Activated CD8-positive, alpha-beta memory T cell treated with anti-CD3 and anti-CD28 coated beads, Interleukin-2, amount 50 U/mL, for 4 hours (primary cell): ENCODE measurements at places on chromosomes 7 and 10.

DNA sequence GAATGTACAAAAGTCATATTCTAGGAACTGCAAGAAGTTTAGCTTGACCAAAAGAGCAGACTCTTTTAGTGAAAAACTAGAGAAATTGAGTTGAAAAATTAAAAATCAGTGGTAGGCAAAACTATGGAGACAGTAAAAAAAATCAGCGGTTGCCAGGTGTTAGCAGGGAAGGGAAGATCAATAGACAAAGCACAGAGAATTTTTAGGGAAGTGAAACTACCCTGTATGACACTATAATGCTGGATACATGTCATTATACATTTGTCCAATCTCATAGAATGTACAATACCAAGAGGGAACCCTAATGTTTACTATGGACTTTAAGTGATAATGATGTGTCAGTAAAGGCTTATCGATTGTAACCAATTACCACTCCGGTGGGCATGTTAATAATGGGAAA lies 761.9 kb downstream of the MAGI2 start:
- DNase-seq, result no peak

DNA sequence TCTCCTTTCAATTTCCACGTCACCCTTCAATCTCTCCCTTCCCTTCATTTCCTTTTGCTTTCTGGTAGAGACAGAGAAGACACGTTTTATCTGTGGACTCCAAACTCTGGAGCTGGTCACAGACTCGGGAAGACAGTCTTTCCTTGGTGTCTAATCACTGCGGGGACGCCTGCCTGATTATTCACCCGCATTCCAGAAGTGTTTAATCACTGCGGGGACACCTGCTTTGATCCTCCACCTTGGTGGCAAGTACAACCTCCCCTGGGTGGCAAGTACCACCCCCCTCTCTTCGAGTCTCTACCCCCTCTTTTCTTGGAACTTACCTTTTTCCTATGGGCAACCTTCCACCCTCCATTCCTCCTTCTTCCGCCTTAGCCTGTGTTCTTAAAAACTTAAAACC lies 15.3 kb upstream of the LRRC61 start:
- DNase-seq, result no peak

GRCh38 chr10:127836966-127837365 lies 55.8 kb downstream of the CLRN3 start:
- no peak for DNase-seq

GRCh38 chr10:48652344-48652743 lies 32.3 kb upstream of the WDFY4 start:
- no peak for DNase-seq

DNA sequence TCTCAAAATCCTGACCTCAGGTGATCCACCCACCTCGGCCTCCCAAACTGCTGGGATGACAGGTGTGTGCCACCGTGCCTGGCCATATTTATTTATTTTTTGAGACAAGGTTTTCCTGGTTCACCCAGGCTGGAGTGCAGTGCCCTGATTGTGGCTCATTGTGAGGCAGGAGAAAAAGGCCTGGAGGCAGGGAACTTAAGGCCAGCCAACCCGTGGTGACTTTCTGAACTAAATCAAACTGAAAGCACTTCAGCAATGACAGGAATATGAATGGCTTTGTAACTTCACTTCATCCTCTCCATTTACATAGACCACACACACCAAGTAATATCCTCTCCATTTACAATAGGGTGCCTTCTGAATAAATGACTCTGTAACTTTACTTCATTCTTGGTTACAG lies 124.4 kb downstream of the CCDC3 start:
- DNase-seq, result no peak

GRCh38 chr10:25895856-25896255 lies 38.2 kb upstream of the MYO3A start:
- DNase-seq, result no peak

DNA sequence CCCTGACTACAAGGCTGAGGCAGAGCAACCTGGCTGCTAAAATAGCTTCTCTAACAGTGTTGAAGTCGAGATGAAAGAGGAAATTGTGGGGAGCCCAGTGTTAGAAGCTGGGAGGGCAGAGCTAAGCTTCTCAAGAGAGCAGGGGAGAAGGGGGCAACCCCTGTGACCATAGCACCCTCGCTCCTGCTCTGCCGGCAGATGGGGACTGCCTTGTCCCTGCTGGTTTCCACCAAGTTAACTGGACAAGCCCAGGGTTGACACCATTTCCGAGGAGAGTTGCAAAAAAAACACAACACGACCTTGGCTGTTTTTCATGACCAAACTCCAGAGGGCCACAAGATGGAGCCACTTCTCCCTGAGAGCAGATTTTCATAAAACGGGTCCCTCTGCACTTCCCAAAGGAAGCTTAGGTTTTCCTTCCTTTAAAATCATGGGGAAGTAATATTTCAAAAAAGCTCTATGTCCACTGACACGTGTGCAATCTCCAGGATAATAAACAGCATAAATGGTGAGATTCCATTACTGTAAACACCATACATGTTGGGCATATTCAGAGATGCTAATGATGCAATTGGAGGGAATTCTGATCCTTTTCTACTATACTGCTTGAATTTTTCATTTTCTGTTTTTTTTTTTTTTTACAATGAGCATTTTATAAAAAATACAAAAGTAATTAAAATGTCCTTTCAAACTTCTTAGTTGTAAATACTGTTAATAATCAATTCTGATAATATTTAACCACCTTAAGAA lies 140.4 kb downstream of the PIP4K2A start:
- peak; percentile 24 for DNase-seq

- no peak for DNase-seq
These were observed 58.6 kb downstream of the PLXDC2 start for GRCh38 chr10:19874791-19875190.

DNA sequence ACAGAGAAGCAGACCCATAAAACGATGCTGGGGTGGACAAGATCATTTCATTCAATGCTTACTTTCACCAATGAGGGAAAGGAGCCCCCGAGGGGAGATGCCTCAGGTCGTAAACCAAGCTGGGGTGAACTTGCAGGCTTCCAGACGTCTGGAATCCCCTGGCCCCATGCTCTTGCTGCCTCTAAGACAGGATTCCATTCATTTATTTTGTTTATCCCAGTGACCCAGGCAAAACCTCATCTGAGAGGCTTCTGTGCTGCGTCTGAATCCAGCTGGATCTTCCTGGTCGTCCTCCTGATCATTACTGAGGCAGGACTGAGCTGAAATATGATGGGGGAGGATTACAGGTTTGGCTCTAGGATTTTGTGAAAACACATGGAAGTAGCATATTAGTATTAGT lies 182.9 kb downstream of the MYOF start:
- DNase-seq, result no peak

DNA sequence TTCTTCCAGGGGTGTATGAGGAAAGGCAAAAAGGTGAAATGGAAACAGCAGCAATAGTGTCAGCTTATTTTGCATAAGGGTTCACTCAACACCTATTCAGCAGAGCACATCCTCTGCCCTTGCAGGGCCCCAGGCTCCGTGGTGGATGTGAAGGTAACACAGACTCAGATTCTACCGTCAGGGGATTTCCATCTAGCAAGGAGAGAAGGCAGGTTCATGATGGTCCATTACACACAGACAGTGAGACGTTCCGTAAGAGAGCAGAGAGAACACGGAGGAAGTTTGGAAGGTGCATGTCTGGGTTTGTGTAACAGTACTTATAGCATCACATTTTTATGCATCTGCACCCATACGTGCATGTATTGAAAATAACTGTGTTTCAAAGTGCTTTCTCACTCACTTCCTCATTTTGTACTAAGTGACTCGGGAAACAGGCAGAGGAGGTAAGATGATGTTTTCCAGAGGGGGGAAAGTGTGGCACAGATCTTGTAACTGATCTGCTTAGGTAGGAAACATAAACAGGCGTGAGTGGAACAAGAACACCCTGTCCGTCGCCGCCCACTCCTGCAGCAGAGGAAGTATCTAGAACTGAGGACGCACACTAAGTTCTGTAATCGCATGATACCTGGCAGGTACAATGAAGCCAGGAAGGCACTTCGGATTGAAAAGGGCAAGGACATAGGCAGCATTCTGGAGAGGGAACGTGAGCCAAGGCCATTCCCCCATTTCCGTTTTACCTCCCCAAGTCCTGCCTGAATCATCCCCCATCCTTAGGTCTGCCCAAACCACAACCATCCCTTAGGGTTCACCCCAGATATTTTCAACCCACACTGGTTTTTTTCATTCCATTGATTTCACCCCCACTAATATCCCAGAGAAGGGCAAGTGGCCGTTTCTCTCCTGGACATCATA lies 1.0 kb upstream of the ENO4 start:
- no peak for DNase-seq

DNA sequence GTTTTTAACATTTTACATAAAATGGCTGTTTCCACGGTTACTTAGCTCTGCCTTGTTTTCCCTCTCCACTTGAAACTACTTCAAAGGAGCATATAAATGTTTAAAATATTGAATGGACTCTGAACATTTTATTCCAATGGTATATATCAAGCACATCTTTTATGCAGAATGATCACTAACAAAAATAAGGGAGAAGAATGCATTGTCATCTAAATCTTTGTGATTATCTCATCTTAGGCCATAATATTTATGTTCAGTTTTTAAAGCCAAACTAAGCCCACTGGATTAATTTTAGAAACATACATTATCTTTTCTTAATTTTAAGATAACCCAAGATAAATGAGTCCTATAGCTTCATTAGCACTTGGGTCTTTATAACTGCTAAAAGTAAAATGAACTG lies 13.4 kb upstream of the EBLN1 start:
- no peak for DNase-seq

GRCh38 chr7:410395-410910 lies 109.2 kb downstream of the PDGFA start:
- peak; percentile 11 for DNase-seq

GRCh38 chr10:103757531-103758293 lies 97.7 kb downstream of the SH3PXD2A start:
- DNase-seq, result no peak

DNA sequence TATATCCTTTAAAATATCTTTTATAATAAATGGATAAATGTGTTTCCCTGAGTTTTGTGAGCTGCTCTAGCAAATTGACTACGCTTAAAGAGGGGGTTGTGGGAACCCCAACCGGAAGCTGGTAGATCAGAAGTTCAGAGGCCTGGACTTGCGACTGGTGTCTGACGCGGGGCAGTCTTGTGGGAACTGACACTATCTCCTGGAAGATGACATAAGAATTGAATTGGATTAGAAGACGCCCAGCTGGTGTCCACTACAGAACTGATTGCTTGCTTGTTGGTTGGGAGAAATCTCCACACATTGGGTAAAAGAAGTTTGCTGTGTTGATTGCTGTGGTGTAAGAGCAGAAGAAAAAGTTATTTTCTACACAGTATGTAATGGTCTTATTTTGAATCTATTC lies 51.1 kb upstream of the AHR start:
- DNase-seq, result no peak

GRCh38 chr10:12237265-12238220 lies 41.6 kb downstream of the CDC123 start:
- no peak for DNase-seq

DNA sequence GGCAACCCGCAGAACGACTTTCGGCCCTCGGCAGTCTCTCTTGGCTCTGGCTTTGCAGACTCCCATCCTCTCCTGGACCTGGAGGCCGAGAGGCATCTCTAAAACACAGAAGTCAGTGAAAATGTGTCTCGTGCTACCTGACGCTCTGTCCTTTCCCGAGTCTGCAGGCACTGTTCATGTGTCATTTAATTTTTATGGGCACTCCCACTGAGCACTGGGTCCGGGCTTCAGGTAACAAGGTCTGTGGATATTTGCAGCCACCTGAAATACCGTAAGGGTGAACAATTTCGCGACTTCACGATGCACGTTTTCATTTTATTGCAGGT lies 96.8 kb downstream of the GLRX3 start:
- DNase-seq, result no peak

DNA sequence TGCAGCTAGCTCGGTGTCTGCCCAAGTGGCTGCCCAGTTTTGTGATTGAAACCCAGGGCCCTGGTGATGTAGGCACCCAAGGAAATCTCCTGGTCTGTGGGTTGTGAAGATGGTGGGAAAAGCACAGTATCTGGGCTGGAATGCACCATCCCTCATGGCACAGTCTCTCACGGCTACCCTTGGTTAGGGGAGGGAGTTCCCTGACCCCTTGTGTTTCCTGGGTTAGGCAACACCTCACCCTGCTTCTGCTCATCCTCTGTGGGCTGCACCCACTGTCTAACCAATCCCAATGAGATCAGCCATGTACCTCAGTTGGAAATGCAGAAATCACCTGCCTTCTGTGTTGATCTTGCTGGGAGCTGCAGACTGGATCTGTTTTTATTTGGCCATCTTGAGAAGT lies 27.6 kb downstream of the GIMAP4 start:
- no peak for DNase-seq

DNA sequence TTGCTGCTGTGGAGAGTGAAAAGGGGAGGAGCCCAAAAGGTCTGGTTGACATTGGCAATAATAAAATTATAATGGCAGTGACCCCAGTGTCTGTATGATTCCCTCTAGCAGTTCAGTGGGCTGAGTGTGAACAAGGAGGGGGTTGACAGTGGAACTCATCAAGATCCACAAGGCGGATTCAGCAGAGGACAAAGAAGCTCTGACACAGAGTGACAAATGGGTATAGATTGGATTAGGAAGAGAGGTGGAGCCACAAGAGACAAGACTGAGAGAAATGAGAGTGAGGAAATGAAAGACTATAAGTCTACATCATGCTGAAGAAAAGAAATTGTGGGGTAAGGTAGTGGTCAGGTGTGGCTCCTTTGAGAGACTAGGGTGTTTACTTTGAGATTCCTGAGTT lies 58.9 kb downstream of the CCDC71L start:
- no peak for DNase-seq

DNA sequence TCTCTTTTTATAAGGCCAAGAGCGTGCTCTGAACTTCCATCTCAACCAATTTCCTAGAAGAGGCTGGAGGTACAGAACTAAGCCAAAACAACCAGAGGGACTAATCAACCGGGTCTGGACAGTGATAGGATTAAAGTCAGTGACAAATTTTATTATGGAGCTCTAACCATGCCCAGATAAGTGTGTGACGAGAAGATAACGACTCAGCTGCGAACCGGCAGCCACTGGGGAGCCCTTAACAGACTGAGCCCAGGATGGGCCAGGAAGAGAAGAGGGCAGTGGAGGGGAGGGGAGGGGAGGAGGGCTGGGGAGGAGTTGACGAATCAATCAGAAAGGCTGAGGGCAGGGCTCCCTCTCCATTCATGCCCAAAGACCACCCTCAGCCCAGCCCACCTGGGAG lies 119.9 kb downstream of the PLXNA4 start:
- DNase-seq, result no peak

GRCh38 chr7:71868797-71869196 lies 543.3 kb downstream of the CALN1 start:
- DNase-seq, result no peak

DNA sequence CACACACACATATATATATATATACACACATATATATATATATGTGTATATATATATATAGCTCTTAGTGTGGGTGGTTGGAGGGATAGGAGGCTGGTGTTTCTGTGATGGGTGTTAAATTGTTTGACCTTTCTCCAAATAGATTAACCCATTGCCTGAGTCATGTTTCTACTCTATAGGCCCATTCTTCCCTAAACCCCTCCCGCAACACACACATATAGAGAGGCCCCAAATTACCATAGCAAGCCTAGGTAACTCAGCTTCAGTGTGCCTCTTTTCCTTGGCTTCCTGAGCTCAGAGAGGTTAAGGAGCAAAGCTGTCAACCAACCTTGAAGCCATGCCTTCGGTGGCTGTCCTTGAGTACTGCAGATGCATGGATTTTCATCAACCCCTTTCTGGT lies 98.7 kb upstream of the ADO start:
- no peak for DNase-seq

GRCh38 chr7:2000746-2001321 lies 231.9 kb downstream of the MAD1L1 start:
- no peak for DNase-seq
